ENCODE measurements at places on chromosomes 2 and 18.

DNA sequence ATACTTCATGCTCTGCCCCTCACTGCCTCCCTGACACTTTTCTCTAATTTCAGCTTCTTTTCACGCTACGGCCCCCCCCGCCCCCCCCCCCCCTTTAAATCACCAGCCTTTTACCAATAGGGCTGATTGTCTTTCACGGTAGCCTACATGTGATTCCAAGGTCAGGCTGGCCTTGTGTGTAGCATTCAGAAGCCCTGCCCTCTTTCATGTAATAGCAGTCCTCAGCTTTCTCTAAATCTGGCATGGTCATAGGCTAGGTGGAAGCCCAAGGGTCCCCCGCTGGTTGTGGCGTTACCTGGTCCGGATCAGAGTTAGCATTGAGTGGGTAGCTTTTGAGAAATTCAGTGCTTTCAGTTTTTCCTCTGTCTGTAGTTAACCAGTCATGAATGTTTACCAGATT is 281.8 kb downstream of the ALPK2 start:
- no peak for DNase-seq

GRCh38 chr2:67917332-67918054 is 145.3 kb downstream of the C1D start:
- DNase-seq, result no peak

DNA sequence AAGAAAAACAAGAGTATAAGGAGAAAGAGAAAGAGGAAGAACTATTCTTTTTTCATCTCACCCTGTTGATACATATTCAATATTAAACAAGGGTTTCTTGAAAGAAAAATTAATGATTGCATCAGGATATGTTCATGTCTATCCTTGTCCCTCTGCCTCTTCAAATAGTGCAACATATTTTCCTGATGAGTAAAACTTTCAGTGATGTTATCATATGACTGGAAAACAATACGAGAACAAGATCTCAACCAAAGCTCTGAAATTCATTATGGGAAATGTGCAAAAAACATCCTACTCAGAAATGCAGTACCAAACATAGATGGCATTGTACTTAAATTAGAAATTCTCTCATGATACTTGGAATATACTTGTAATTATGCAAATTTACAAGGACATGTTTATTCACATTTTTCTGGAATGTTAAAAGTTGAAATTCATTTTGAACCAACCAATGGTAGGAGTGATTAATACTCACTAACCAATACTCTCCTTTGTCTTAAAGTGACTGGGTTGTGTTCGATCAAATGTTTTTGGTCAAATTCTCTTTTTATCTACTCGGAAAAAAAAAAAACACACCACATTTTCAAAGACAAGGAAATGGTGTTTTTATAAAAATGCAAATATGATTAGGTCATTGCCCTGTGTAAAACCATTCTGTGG is 148.9 kb upstream of the GULP1 start:
- no peak for DNase-seq

GRCh38 chr2:136399667-136400289 is 281.8 kb upstream of the CXCR4 start:
- no peak for DNase-seq

DNA sequence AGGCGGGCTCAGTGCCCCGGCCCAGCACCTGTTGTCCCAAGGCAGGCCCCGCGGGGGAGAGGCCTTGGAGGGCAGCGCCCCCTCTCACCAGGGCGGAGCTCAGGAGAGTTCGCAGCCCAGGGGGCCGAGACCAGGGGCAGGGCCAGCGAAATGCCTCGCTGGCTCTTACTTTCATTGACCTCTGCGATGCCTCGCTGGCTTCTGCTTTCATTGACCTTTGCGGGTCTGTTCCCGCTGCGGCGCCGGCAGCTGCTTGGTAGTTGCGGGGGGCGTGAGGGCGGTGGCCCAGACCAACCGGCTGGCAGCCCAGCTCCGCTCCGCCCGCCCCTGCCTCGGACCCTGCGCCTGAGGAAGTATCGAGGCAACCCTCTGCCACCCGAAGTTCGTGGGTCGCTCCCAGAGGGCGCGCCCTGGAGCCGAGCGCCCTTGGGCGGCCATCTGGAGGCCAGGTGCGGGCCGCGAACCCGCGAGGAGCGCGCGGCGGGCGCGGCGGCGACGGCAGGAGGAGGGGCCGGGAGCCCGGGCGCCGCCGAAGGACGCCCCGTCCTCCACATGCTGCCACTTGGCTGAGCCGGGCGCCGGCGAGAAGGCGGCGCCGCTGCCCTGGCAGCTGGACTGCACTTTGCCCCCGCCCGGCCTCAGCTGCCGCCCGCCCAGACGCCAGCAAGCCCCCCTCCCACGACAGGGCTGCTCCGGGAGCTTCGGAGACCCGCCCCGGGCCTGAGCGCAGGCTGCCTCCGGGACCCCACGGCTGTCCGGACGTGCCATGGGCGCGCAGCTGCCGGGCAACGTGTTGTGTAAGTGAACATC is 118.0 kb upstream of the MSTN start:
- peak; percentile 57 for DNase-seq

- no peak for DNase-seq
Observed at GRCh38 chr18:71827301-71827700, 716.8 kb downstream of the CBLN2 start.

GRCh38 chr2:209471037-209471436 is 47.2 kb downstream of the MAP2 start:
- DNase-seq, result no peak

DNA sequence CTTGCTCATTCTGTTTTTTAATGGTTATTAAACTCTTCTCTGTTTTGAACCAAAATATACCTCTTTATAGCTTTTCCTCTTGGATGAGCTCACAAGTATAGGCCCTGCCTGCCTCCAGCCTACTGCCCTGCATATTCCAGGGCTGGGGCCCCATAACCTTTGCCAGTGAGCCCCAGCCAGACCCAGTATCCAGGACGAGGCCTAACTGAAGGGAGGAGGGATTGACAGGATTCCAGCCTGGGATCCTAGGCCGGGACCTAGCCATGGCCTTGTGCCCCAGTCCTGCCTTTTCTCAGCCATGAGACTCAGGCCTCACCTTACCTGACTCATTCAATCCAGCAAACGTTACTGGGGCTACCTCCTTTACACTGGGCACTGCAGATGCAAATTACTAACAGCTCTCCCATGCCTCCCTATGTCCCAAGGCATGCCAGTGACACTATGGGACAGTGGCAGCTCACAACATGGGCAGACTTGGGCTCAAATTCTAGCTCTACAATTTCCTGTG is 159.2 kb downstream of the DDX1 start:
- DNase-seq, result no peak

DNA sequence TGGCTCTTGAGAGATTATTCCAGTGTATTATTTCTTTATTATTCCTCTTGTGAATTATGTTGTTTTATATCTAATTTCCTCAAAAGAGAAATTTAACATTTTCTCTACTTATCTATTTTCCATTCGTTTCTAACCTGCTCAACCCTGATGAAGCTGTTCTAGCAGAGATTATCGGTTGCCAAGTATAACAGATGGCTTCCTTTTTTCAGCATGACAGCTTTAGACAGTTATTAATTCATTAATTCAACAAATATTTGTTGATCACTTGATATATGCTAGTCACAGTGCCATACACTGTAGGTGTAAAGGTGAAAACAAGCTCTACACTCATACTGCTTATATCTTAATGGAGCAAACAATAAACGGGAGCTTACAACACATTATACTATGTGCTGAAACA is 137.9 kb upstream of the UBE2E3 start:
- DNase-seq, result no peak

DNA sequence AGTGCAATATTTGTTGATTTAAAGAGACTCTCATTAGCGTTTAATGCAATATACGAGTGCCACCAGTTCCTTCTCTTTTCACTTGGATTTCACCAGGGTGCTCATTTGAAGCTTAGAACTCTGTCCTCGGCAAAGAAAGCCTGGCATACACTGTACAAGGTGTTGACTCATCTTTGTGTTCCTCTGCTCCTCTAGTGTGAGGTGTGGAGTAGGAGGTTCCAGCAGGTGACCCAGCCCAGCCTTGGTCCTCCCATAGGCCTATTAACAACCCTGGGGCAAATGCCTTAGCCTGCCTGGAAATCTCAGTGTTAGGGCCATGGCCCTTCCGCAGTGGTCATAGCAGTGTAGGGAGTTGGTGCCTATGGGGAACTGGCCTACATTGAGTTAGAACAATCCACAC is 20.1 kb downstream of the BCL2L11 start:
- no peak for DNase-seq

All from posterior cingulate gyrus (tissue), 11 donors.